Pancreas (tissue), 10 donors: ENCODE measurements at places on chromosomes 7 and 10. TPM values are rescaled to one million over a fixed set of nuclear protein-coding genes. Genes with fewer than 3 reads are reported as not detected.

Gene SPDYE5
- polyA plus RNA-seq = 0.09 TPM

Gene ADCYAP1R1
- 0.33 TPM for polyA plus RNA-seq

Gene GGCT
- polyA plus RNA-seq = 26.8 TPM

Gene URGCP
- polyA plus RNA-seq = 27.5 TPM

Gene LZTS2
- polyA plus RNA-seq = 52.2 TPM

Gene POLD2
- 86.4 TPM for polyA plus RNA-seq

Gene EVX1
- 0.05 TPM for polyA plus RNA-seq

Gene PDZD7
- 0.89 TPM for polyA plus RNA-seq

Gene OR13A1
- polyA plus RNA-seq = 0.42 TPM

Gene NPSR1
- not detected for polyA plus RNA-seq

Gene ECD
- polyA plus RNA-seq = 4.0 TPM

Gene NPFFR1
- polyA plus RNA-seq = not detected

Gene SH2D4B
- polyA plus RNA-seq = not detected

Gene SORBS1
- polyA plus RNA-seq = 11.4 TPM

Gene PRLHR
- 0.11 TPM for polyA plus RNA-seq

Gene LAMTOR4
- polyA plus RNA-seq = 147 TPM

Gene NUTM2E
- 0.40 TPM for polyA plus RNA-seq

Gene EGR2
- 0.61 TPM for polyA plus RNA-seq

Gene PNLIPRP3
- polyA plus RNA-seq = not detected

Gene CYP3A5
- 108 TPM for polyA plus RNA-seq

Gene PLAC9
- polyA plus RNA-seq = 14.6 TPM

Gene HOXA5
- 0.95 TPM for polyA plus RNA-seq

Gene PRF1
- polyA plus RNA-seq = 0.54 TPM

Gene RET
- polyA plus RNA-seq = 0.87 TPM

Gene CFAP70
- polyA plus RNA-seq = 10.0 TPM

Gene BLVRA
- 19.0 TPM for polyA plus RNA-seq

Gene DPP6
- 11.2 TPM for polyA plus RNA-seq

Gene LIPM
- polyA plus RNA-seq = not detected

Gene AKR1C4
- polyA plus RNA-seq = not detected

Gene TMEM229A
- 0.12 TPM for polyA plus RNA-seq

Gene IL15RA
- 12.2 TPM for polyA plus RNA-seq

Gene TDRD1
- polyA plus RNA-seq = 0.08 TPM

Gene MRLN
- 30.5 TPM for polyA plus RNA-seq

Gene LRWD1
- polyA plus RNA-seq = 18.4 TPM

Gene ITGB8
- polyA plus RNA-seq = 6.0 TPM

Gene PRTFDC1
- polyA plus RNA-seq = 2.2 TPM

Gene PIK3CG
- polyA plus RNA-seq = 0.30 TPM

Gene FIGNL1
- polyA plus RNA-seq = 4.1 TPM

Gene ANKRD61
- not detected for polyA plus RNA-seq

Gene ELAPOR2
- 3.2 TPM for polyA plus RNA-seq
